ENCODE measurements at places on chromosomes 5 and 9.

GRCh38 chr5:96962540-96962991, 26.7 kb downstream of the LNPEP start:
- H3K27me3 ChIP-seq, result no peaks in the 10 kb centered on the region
- H3K4me3 ChIP-seq, result no peak overlapping the region
- H3K36me3 ChIP-seq, result peaks cover 11% of the 10 kb centered on the region
- DNase-seq, result peak; percentile 33
- peak overlapping the region; percentile 86 for H3K27ac ChIP-seq

DNA sequence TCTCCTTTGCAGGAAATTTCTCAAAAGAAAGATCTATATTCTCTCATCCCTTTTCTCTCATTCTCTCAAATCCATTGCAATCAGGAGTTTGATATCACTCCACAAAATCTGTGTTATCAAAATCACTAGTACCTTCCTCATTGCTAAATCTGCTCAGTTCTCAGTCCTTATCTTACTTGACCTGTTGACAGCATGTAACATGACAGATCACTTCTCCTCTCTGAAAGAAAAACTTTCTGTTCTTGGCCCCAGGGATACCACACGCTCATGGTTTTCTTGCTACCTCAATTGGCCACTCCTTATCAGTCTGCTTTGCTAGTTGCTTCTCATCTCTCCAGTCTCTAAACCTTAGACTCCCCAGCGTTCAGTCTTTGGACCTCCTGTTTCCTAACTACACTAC, 22.1 kb downstream of the SRP19 start:
- no peaks in the 10 kb centered on the region for H3K27me3 ChIP-seq
- no peak overlapping the region for H3K4me3 ChIP-seq
- peaks cover 3% of the 10 kb centered on the region for H3K36me3 ChIP-seq

DNA sequence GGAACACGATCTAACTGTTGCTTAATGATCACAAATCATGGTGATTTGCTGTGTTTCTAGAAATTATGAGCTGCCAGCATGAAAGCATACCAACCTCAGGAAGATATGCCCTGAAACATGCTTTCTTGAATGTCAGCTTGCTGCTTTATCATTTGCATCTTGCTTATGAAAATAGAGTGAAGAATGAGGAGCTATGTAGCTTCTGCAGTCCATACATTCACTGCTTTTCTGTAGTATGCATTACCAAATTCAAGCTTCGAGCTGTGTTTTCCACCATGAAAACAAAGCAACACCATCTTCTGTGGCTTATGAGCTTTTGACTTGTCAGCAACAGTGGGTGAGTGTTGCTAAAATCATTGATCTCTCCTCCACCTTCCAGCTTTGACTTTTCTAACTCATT, 16.5 kb downstream of the F2RL2 start:
- H3K36me3 ChIP-seq, result peaks cover 9% of the 10 kb centered on the region
- peak overlapping the region; percentile 50 for H3K4me3 ChIP-seq

- H3K27me3 ChIP-seq, result no peaks in the 10 kb centered on the region
- H3K36me3 ChIP-seq, result no peaks in the 10 kb centered on the region
- H3K27ac ChIP-seq, result no peak overlapping the region
- H3K4me3 ChIP-seq, result no peak overlapping the region
- no peaks in the 10 kb centered on the region for H3K4me1 ChIP-seq
Measured at GRCh38 chr5:95565280-95565920, 10.5 kb downstream of the ARSK start.

- DNase-seq, result no peak
- no peaks in the 10 kb centered on the region for H3K36me3 ChIP-seq
- peaks cover 4% of the 10 kb centered on the region for H3K27me3 ChIP-seq
- H3K4me3 ChIP-seq, result no peak overlapping the region
Measured at GRCh38 chr5:1660001-1660400, 136.2 kb upstream of the LPCAT1 start.

DNA sequence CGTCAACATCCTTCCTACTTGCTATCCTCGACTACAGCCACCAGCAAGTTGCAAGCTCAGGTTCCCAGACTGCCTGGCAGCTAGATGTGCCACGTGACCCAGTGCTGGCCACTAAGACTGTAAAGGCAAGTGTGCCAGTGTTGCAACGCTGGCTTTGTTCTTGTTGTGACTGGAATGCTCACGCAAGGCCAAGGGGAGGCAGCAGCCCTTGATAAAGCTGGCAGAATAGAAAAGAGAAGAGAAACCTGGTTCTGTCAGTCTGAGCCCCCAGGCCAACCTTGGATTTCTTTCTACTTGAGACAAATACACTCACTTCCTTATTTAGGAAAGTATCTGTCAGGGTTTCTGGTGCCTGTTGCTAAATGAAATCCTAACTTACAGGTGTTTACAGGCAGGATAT, 113.0 kb downstream of the KLHL3 start:
- no peak overlapping the region for H3K27ac ChIP-seq
- peak; percentile 21 for DNase-seq
- no peaks in the 10 kb centered on the region for H3K4me1 ChIP-seq
- H3K36me3 ChIP-seq, result no peaks in the 10 kb centered on the region

GRCh38 chr9:129900263-129901027, 65.2 kb downstream of the USP20 start:
- DNase-seq, result peak; percentile 67
- peak overlapping the region; percentile 64 for H3K27ac ChIP-seq
- peaks cover 2% of the 10 kb centered on the region for H3K36me3 ChIP-seq
- H3K4me3 ChIP-seq, result no peak overlapping the region
- peaks cover 27% of the 10 kb centered on the region for H3K4me1 ChIP-seq

GRCh38 chr9:124783830-124784229, 6.9 kb downstream of the OLFML2A start:
- no peaks in the 10 kb centered on the region for H3K36me3 ChIP-seq
- H3K4me1 ChIP-seq, result no peaks in the 10 kb centered on the region
- no peak overlapping the region for H3K27ac ChIP-seq
- H3K27me3 ChIP-seq, result no peaks in the 10 kb centered on the region

- no peak overlapping the region for H3K27ac ChIP-seq
- H3K36me3 ChIP-seq, result no peaks in the 10 kb centered on the region
- H3K4me1 ChIP-seq, result no peaks in the 10 kb centered on the region
- H3K4me3 ChIP-seq, result no peak overlapping the region
Measured at GRCh38 chr5:155826611-155827507, 500.1 kb upstream of the SGCD start.

DNA sequence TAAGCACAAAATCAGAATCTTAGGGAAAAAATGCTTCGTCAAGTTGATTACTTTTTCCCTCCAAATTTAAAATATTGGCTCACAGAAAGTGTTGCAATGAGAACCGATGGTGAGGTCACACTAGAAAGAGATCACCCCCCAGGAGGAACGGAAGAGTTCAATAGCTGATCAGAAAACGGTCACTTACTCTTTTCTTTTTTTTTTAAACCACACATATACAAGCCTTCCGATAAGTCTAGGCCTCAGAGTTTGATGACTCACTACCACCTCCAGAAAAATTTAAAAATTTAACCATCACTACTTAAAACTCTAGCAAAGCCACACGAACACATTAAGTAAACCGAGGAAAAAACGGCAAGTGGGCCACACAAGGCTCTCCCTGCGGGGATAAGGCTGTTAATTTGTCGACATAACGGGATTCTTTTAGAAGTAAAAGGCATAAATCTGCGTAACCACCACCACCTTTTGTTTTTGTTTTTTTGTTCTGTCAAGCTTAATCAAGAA, 1.2 kb downstream of the SURF4 start:
- no peak for DNase-seq
- peak overlapping the region; percentile 66 for H3K4me3 ChIP-seq
- H3K36me3 ChIP-seq, result no peaks in the 10 kb centered on the region
- no peaks in the 10 kb centered on the region for H3K27me3 ChIP-seq
- peak overlapping the region; percentile 18 for H3K27ac ChIP-seq

DNA sequence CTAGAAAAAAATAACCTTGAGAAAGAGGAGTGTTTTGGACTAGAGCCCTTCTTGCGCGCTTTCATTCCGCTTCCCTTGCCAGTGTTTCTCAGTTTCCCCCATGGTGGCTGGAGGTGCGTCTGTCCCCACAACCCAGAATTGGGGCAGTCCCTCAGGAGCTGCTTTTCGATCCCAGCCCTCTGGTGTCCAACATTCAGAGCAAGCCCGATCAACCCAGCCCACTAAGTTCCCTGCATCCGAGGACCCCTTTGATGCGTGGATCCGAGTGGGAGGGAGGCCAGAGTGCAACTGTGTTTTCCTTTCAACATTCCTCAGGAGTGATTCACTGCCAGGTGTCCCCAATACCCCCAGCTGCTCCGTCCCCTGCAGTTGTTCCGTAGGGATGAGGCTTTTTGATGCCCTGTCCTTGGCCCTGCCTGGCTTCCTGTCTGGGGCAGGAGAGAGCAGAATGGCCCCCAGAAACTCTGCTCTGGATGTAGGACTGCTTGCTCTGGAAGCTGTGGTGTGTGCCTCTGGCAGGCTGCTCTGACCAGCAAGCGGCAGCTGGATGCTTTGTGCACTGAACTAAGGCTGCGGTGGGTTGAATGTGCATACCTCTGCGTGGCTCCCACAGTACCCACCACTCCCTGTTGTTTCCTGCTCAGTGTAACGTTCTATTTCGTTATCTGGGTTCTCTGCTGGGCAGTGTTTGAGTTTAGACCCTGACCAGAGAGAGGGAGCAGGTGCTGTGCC, 117.5 kb downstream of the BOD1 start:
- no peaks in the 10 kb centered on the region for H3K36me3 ChIP-seq
- no peak overlapping the region for H3K4me3 ChIP-seq
- DNase-seq, result no peak
- H3K4me1 ChIP-seq, result no peaks in the 10 kb centered on the region
- no peak overlapping the region for H3K27ac ChIP-seq
- H3K27me3 ChIP-seq, result no peaks in the 10 kb centered on the region

GRCh38 chr5:139569270-139569955, 8.3 kb downstream of the UBE2D2 start:
- no peaks in the 10 kb centered on the region for H3K27me3 ChIP-seq
- no peak overlapping the region for H3K4me3 ChIP-seq
- peak overlapping the region; percentile 91 for H3K27ac ChIP-seq
- peaks cover 76% of the 10 kb centered on the region for H3K4me1 ChIP-seq
